Stimulated activated CD4-positive, alpha-beta T cell treated with anti-CD3 and anti-CD28 coated beads, TNF-alpha, amount 100 ng/mL, for 24 hours (primary cell): ENCODE measurements at places on chromosomes 1 and 21.

DNA sequence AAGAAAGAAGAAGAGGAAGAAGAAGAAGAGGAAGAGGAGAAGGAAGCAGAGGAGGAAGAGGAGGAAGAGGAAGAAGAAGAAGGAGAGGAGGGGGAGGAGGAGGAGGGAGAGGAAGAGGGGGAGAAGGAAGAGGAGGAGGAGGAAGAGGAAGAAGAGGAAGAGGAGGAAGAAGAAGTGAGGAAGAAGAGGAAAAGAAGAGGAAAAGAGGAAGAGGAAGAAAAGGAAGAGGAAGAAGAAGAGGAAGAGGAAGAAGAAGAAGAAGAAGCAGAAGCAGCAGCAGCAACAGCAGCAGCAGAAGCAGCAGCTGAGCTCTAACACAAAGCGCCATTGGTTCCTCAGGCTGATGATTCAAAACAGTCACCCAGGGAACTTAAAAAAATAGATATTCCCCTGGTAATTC is 34.0 kb downstream of the DNAI4 start:
- no peak for DNase-seq

GRCh38 chr1:90718411-90719329 is 1.6 kb upstream of the BARHL2 start:
- DNase-seq: no peak

- no peak for DNase-seq
These were observed 25.1 kb upstream of the HTR1D start for GRCh38 chr1:23242414-23242813.

- no peak for DNase-seq
These were observed 16.7 kb upstream of the LYST start for GRCh38 chr1:235883261-235883927.

GRCh38 chr21:25999921-26000582 is 170.5 kb downstream of the APP start:
- peak; percentile 31 for DNase-seq

DNA sequence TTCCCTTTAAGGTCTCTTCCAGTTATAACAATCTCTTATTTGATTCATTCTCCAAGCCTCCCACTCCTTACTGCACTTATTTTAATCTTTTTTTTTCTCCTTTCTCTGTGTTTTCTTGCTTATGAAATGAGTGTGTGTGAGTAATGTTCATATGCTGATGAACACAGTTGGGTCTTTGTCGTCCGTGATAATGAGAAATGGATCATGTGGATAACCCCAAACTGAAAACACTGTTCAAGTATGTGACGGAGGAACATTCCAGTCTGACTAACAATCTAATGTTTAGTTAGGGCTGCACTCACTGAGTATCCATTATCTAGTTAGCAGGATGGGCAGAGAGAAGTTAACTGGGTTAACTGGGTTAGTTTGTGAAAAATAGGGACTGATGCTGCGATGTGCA is 253.1 kb upstream of the DUSP10 start:
- DNase-seq: no peak

DNA sequence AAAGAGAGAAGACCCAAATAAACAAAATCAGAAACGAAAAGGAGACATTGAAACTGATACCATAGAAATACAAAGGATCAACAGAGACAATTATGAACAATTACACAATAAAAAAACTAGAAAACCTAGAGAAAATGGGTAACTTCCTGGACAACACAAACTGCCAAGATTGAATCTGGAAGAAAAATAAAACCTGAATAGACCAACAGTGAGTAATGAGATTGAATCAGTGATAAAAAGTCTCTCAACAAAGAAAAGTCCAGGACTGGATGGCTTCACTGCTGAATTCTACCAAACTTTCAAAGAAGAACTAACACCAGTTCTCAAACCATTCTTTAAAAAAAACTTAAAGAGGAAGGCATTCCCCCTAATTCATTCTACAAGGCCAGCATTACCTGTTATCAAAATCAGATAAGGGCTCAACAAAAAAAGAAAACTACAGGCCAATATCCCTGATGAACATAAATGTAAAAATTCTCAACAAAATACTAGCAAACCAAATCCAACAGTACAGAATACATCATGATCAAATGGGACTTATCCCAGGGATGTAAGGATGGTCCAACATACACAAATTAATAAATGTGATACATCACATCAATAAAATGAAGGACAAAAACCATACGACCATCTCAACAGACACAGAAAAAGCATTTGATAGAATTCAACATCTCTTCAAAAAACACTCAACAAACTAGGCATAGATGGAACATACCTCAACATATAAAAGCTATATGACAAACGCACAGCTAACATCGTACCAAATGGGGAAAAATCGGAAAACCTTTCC is 119.9 kb downstream of the ACBD6 start:
- DNase-seq: no peak
